BJ (cell line): ENCODE measurements at places on chromosomes 3 and 15.

- no peak for DNase-seq
Observed at GRCh38 chr3:54527521-54527920, 400.3 kb downstream of the LRTM1 start.

GRCh38 chr3:27127879-27128278 lies 241.3 kb downstream of the NEK10 start:
- no peak for DNase-seq

- no peak for DNase-seq
Observed at GRCh38 chr3:128559486-128560225, 66.7 kb upstream of the GATA2 start.

DNA sequence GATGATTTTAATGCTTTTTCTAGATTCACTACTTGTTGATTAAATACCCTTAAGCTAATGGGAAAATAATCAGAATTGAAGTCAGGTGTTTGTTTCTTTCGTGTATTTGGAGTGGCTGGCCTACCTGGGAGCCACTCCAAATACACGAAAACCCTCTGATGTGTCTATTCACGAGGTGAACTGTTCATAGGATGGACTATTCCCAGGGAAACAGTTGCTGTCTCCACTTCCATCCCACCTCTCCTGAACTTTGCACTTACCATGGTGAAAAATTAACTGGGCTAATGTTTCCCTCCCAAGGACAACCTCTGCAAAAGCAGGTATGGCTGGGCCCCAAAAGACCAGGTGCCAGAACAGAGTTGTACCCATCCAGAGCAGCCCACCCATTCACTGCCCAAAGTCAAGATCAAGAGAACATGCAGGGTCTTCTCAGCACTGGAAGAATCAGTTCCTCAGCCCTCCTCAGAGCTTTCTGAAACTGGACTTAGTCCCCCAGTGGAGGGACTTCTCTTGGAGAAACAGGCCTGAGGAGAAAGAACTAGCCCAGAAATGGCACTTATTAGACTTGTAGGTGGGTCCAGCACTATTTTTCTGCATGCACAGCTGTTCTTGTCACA lies 2.9 kb upstream of the SMAD3 start:
- DNase-seq, result no peak

- no peak for DNase-seq
Observed at GRCh38 chr3:111748132-111748531, 110.9 kb upstream of the PHLDB2 start.

- no peak for DNase-seq
Observed at GRCh38 chr3:150223558-150223957, 184.5 kb upstream of the TSC22D2 start.

GRCh38 chr3:44058022-44058867 lies 183.4 kb upstream of the TOPAZ1 start:
- no peak for DNase-seq

- DNase-seq, result no peak
Observed at GRCh38 chr15:80437334-80437891, 33.2 kb downstream of the ARNT2 start.

DNA sequence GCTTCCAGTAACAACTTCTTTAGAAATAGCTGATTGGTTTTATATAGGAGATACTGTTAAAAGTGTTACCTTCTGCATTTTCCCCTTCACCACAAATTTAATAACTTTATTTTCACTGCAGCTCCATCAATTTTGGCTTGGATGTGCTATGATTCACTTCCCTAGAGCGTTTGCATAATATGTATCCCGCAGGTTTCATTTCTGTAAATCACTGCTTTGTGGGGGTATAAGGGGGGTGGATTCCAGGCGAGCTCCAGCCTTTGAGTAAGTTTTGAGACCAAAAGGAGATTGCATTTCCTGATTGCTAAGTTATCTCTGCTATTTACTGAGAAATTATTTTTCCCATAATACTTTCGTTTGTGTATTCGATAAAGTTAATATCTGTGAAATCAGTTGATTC lies 232.6 kb downstream of the TBL1XR1 start:
- DNase-seq, result no peak

DNA sequence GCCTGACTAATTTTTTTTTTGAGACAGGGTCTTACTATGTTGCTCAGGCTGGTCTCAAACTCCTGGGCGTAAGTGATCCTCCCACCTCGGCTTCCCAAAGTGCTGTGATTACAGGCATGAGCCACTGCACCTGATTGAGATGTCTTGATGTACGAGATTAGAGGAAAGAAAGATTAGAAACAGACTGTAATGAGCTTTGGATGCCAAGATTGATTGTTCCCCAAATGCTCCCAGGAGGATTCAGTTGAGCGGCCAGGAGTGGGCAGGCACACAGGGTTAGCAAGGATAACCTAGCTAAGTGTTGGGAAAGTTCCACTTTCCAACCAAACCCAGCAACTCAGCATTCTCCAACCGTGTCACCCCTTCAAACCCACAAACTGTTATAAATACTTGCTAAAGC lies 63.7 kb downstream of the SRGAP3 start:
- DNase-seq, result no peak

DNA sequence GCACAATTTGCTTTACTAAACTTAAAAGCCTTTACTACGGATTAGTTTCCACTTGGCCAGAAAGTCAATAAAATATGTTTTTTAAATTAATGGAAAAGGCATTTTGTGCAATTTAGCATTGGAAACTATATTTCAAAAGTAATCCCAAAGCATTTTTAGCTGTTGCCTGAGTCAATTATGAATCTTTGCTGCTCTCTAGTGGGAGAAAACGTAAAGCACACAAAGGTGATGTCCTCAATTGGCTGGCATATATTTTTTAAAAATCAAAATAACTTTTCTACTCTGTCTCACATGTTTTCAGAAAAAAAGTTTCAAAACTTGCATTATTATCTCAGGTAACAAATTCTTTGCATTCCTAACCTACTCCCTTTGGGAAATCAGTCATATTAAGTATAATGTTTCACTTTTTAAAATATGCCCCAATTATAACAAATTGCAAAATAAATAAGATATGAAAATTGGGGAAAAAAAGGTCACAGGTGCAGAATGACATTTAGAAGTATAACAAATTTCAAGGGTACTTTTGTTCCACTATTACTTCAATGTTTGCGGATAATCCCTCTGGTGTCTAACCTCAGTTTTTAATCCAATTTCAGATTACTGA lies 47.2 kb upstream of the TEX55 start:
- DNase-seq, result peak; percentile 3

DNA sequence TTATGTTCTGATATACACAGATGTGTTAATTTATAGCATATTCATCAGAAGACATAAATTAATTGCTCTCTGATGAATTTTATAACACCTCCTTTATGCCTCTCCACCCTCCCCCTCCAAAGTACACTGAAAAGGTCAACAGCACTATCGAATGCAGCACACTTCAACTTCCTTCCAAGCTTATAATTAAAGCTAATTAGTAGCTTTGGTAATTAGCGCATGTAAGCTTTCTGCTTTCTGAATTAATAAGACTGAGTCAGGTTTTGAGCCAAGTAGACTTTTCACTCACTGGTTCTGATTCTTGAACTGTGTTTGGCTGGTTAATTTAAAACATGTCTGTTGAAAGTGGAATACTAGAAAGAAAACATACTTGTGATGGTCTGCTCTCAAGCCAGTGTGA lies 760.8 kb upstream of the CFAP20DC start:
- DNase-seq, result no peak

DNA sequence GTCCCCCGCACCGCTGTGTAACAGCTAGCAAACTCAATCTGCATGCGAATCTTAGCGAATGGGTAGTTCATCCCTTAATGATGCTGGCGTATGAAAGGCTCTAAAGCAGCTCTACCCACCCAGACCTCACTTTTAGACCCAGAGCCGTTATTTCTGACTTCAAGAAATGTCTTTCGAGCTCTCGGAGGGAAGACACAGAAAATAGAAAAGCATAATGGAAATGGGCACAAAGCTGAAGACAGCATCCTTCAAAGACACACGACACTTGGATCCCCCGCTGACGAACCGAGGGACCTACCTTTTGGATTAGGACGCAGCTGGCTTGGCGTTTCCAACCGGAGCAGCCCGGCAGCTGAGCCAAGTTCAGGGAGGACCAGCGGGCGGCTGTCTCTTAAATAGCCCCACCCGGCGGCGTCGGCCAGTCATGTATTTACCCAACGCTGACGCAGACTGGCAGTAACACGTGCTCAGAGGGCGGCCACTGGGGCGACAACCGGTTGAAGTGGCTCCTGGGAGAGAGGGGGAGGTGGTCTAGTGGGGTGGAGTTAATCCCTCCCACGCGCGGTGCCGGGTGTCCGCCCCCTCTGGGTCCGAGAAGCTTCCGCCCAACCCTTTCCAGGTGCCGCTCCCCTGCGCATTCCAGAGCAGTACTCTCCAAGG lies 1.5 kb downstream of the CCK start:
- no peak for DNase-seq

- DNase-seq, result no peak
Observed at GRCh38 chr3:7669641-7670040, 808.7 kb downstream of the GRM7 start.

DNA sequence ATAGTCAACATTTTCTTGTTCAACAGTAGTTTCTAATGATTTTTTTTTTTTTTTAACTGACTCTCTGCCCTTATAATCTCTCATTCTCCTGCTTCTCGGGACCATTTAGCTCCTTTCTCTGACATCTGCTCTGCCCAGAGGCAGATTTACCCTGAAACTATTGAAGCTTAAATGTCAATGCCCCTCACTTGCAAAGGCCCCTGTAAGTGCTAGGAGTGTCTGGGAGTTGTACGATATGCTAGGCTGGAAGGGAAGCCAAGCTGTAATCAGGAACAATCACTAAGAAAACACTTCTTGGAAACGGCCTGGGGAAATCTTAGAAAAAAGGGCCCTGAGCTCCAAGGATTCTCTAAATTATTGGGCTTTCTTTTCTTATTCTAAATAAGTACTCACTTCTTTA lies 5.8 kb upstream of the PLOD2 start:
- no peak for DNase-seq

GRCh38 chr3:194475978-194476377 lies 10.8 kb downstream of the ATP13A3 start:
- no peak for DNase-seq

DNA sequence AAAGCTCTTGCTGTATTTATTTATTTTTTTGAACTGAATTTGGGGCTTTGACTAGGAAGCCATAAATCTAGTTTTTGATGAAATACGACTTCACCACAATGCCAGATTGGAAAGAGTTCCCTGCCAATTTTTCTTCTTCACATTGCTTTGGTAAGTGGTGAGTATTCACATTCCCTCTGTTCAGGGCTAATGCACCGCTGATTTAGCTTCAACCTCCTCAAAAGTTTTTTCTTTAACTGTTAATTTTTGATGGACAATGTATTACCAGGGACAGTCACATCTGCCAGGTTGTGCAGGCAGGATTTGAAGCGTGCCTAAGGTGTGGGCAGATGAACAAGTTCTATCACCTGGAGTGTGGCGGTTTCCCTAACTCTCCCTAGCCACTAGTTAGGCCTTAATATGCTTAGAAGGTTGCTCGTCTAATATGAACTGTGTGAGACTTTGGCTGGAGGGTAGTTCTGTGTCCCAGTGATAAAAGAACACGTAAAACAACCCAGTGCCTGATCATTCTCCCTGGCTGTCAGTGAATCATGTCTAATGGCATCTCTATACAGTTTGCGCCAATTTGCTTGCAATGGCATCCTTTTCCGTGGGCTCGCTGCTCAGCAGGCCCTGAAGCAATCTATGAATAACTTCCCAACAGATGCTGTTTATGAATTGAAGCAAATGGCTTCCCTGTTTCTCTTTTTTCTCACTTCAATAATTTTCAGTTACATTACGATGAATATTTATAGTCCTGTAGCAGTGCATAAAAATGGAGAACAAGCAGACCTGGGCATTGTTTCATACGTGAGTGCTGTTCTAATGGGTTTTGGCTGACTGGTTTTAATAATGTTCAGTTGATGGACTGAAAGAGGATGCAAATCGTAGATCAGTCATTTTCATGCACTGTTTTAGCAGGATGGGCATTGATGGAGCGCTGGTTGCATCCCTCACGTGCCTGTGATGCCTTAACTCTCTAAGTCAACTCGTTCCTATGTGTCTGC lies 243.2 kb upstream of the SUCLG2 start:
- DNase-seq, result no peak

DNA sequence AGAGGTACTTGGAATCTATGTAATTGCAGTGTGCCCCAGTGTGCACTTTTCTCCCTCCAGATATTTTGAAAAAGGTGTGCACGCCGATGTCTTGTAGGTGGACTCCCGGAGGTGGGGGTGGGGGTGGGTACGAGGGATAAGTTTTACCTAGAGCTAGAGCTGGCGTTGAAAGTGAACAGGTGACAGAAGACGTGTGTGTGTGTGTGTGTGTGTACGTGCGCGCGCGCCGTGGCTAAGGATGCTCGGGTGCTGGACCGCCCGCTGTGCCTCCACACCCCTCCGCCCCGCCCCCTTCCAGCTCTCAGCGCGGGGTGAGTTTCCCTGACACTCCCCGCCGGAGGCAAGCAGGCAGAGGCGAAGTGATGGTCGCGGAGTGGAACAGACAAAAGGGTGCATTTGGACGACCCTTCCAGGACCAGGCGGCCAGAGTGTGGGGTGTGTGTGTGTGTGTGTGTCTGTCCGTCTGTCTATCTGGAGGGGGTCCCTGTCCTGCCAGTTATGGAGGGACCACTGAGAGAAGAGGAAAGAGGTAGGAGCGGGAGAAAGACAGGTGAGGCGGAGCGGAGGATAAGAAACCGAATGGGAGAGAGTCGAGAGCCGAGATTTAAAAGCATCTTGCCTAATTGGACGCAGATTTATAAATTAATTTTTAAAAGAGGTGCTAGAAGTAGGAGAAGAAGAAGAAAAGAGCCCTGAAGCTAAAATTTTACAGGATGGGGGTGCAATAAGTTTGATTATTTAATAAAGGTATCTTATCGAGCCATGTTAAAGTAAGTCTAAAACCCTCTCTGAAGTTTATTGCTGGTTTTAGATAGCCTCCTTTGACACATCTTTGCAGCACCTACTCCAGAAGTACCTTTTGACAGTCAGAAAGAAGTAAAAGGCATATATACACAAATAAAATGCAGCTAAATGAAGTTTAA lies 335.8 kb upstream of the THRB start:
- no peak for DNase-seq

- no peak for DNase-seq
Observed at GRCh38 chr15:51234176-51234927, 104.0 kb downstream of the CYP19A1 start.

DNA sequence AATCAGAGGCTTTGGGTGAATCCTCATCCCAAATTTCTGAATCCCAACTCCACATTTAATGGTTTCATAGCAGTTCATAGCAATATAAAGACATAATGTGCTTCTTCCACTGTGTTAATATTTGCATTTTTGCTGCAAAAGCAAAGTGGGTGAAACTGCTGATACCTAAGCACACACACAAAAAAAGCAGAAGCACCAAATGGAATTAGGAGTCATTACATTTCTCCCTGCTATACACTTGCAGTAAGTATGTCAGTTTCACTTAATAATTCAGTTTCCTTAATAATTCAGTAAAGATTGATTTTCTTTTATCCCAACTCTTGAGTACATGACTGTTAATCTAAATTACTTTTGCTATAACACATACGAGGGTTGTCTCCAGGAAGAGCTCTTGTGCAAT lies 48.9 kb upstream of the ALCAM start:
- DNase-seq, result no peak

- DNase-seq, result no peak
Observed at GRCh38 chr3:153673853-153674252, 447.3 kb upstream of the ARHGEF26 start.

- no peak for DNase-seq
Observed at GRCh38 chr15:92586966-92587365, 68.6 kb downstream of the FAM174B start.
